ENCODE measurements at places on chromosomes 16 and 17.

GRCh38 chr16:77617553-77617952, 104.8 kb upstream of the NUDT7 start:
- DNase-seq = no peak

- DNase-seq = no peak
These were observed 36.8 kb downstream of the MEAK7 start for GRCh38 chr16:84467709-84468108.

GRCh38 chr16:35146031-35146710, 1686.8 kb downstream of the TP53TG3F start:
- no peak for DNase-seq

GRCh38 chr16:12688951-12689850, 114.5 kb downstream of the CPPED1 start:
- no peak for DNase-seq

DNA sequence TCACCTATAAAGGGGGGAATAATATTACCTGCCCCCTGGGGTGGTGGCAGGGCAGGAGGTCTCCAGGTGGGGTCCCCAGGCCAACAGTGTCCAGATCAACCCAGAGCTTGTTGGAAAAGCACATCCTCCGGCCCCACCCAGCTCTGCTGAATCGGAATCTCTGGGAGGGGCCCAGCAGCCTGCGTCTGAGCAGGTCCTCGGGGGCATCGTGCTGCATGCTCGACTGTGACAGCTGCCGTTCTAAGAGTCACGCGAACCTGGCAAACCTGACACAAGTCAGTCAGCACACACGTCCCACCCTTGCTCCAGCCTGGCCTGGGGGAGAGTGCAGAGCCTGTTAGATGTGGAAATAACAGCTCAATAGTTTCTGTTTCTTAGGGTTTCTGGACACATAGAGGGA, 72.3 kb downstream of the CRISPLD2 start:
- no peak for DNase-seq

DNA sequence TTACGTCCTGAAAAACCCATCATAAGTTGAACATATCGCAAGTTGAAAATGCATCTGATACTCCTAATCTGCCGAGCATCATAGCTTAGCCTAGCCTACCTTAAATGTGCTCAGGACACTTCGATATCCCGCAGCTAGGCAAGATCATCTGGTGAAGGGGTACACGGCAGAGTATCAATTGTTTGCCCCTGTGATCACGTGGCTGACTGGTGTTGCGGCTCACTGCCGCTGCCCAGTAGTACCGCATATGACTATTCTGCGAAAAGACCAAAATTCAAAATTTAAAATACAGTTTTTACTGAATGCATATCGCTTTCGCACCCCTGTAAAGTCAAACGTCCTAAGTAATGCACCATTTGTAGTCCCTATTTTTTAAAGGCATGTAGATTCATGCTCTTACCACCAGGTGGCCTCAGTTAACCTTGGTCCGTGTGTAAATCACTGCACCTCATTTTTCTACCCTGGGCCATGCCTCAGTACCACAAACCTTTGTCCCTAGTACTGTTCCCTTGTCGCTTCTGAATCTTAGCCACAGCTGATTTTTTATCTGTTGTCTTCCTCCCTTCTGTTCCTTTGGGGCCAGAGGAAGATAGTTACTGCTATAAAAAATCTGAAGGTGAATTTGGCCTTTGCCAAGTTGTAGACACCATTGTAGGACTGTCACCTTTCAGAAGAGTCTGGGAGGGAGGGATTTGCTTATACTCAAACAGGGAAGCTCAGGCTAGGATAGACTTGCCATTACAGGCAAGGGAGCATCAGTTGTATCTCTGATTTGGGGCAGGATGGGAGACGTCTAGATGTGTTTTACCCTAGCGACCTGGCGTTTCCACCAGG, 34.4 kb downstream of the WWP2 start:
- DNase-seq = peak; percentile 71

DNA sequence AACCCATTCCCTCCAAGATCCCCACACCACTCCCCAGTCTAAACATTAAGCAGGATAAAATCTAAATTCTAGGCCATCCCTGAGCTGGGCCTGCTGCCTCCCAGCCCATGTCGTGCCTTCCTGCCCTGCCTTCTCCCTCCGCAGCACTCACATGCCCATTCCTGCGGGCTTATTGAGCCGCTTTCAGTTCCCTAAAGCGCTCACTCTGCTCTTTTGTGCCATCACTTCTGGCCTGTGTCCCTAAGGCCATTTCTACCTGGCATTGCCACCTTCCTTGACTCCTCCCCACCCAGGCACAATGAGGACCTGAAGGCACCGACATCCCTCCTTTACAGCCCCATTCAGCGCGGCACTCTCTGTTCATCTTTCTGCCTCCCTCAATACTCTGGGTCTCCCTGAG, 13.0 kb upstream of the RAB5C start:
- no peak for DNase-seq

- DNase-seq = no peak
These were observed 188.5 kb downstream of the MSI2 start for GRCh38 chr17:57444682-57445450.

DNA sequence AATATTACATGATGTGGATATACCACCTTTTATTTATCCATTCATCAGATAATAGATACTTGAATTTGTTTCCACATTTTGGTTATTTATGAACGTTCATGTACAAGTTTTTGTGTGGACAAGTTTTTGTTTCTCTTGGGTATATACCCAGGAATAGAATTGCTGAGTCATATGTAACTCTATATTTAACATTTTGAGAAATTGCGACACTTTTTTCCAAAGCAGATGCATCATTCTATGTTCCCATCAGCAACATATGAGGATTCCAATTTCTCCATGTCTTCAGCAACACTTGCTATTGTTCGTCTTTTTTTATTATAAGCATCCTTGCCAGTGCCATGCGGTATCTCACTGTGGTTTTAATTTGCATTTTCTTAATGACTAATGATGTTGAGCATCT, 93.9 kb downstream of the GSG1L start:
- no peak for DNase-seq
